ENCODE measurements at places on chromosomes 4 and X. TPM values are rescaled to one million over a fixed set of nuclear protein-coding genes. Genes with fewer than 3 reads are reported as not detected.

Gene NAAA
- total RNA-seq, result 8.2 TPM

Gene PABPC1L2B
- not detected for total RNA-seq

Gene STPG2
- not detected for total RNA-seq

Gene SORCS2
- not detected for total RNA-seq

Gene RNF175
- total RNA-seq, result 0.66 TPM

Gene DCX
- total RNA-seq, result not detected

Gene ADGRG4
- not detected for total RNA-seq

Gene CCDC110
- not detected for total RNA-seq

Gene SLC25A4
- 15.2 TPM for total RNA-seq

Gene SMIM43
- not detected for total RNA-seq

Gene MAGEB1
- total RNA-seq, result not detected

Gene ABRAXAS1
- total RNA-seq, result 3.0 TPM

Gene NOX1
- not detected for total RNA-seq

Gene MAGEB10
- not detected for total RNA-seq

Gene GNRHR
- not detected for total RNA-seq

Gene PABPC1L2A
- total RNA-seq, result not detected

Gene MAP9
- total RNA-seq, result 9.4 TPM

Gene CNGA2
- not detected for total RNA-seq

Gene EDA
- total RNA-seq, result 5.0 TPM

Gene ABHD18
- total RNA-seq, result 7.3 TPM

Gene PRKX
- 25.7 TPM for total RNA-seq

Gene MYOZ2
- not detected for total RNA-seq

Gene CT47A1
- total RNA-seq, result not detected

Gene ITIH6
- total RNA-seq, result not detected

Gene FAM236A
- not detected for total RNA-seq

Gene ATP2B3
- total RNA-seq, result not detected

Gene BEX1
- total RNA-seq, result 12.9 TPM

Gene GPR173
- total RNA-seq, result 0.68 TPM

Gene CHIC2
- total RNA-seq, result 16.5 TPM

Gene C4orf51
- total RNA-seq, result not detected

Gene CFAP99
- total RNA-seq, result 0.32 TPM

Gene NXF2B
- total RNA-seq, result not detected

Gene DUSP21
- not detected for total RNA-seq

Gene TBC1D9
- total RNA-seq, result 9.4 TPM

Gene SPANXB1
- not detected for total RNA-seq

Gene GYPE
- not detected for total RNA-seq

Gene CT45A3
- total RNA-seq, result not detected

Gene ABCG2
- 0.44 TPM for total RNA-seq

All from Calu3 (cell line).